HFFc6 (cell line): ENCODE measurements at places on chromosomes 2 and 18. TPM values are rescaled to one million over a fixed set of nuclear protein-coding genes. Genes with fewer than 3 reads are reported as not detected.
A peak's percentile ranks its signal among the peaks of the same experiment; 100 is the strongest.

POTEC gene
- not detected in 3 replicates for total RNA-seq

KANSL1L gene
- 4.3 to 5.5 TPM (median 4.5 TPM) in 3 replicates for total RNA-seq

GRCh38 chr2:205914213-205915129 lies 171.5 kb downstream of the INO80D start:
- DNase-seq, result no peak
- H3K27ac ChIP-seq, result no peak overlapping the region
- no peaks in the 10 kb centered on the region for H3K36me3 ChIP-seq
- H3K4me3 ChIP-seq, result no peak overlapping the region

GRCh38 chr2:238231251-238231793 lies 8.5 kb downstream of the HES6 start:
- H3K27ac ChIP-seq, result no peak overlapping the region
- peaks cover 8% of the 10 kb centered on the region for H3K36me3 ChIP-seq
- no peak for DNase-seq
- no peak overlapping the region; the same call in 1 of the 2 replicates for H3K4me3 ChIP-seq

DNA sequence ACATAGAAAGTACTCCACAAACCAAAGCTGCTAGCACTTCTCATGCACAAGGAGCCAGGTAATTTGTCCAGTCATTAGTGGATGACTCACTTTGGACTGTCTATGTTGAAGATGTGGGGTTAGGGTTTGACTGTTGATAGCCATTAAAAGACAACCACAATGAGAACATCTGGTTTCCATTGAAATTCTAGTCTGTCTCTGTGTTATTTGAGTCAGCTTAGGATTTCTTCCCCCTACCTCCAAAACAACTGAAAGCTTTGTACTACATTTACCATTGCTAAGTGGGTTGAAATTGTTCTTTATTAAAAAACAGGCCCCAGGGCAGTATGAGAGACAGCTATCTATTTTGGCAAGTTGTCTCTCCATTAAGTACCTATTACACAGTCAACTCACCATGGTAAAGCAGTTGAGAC lies 50.2 kb upstream of the ANKRD44 start:
- DNase-seq, result peak; percentile 85
- no peak overlapping the region for H3K4me3 ChIP-seq
- H3K27me3 ChIP-seq, result no peaks in the 10 kb centered on the region
- peaks cover 27% of the 10 kb centered on the region for H3K4me1 ChIP-seq
- no peaks in the 10 kb centered on the region for H3K36me3 ChIP-seq
- H3K27ac ChIP-seq, result no peak overlapping the region

LIMS2 gene
- total RNA-seq, result 49.9 to 57.7 TPM (median 56.1 TPM) in 3 replicates

DNA sequence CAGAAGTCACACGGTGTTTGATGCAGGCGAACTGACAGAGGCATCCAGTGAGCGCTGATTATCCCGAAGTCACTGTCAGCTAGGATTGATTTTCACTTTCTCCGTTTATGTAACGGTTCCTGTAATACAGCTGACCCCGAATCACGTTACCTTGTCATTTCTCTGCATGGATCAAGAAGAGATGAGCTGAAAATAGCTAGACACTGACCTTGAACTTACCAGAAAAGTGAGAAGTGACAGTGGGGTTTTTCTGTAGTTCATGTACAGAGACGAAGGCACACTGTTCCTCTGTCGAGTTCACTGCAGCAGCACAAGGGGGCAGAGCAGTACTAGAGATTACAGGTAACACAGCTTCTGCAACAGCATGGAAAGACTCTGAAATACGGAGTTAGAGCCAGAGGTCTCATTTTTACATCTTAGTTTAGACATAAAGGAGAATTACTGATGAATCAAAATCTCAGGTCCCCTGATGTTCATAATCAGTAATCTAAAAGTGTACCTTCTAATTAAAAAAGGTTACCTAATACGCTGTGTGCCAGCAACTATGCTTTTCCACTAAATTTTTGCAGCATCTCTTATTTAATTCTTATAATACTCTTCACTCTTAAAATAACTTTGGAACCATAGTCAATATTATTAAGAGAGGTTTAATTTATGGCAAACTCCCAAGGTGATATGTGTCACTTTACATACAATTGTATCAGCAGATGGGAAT lies 33.1 kb downstream of the ARHGAP15 start:
- H3K27ac ChIP-seq, result no peak overlapping the region
- DNase-seq, result peak; percentile 43
- H3K4me1 ChIP-seq, result no peaks in the 10 kb centered on the region
- peaks cover 3% of the 10 kb centered on the region for H3K27me3 ChIP-seq

REG1A gene
- total RNA-seq, result not detected in 3 replicates

- no peak overlapping the region for H3K27ac ChIP-seq
- H3K36me3 ChIP-seq, result no peaks in the 10 kb centered on the region
- no peak for DNase-seq
- H3K4me3 ChIP-seq, result no peak overlapping the region
Observed at GRCh38 chr2:25597881-25598280, 75.5 kb downstream of the DTNB start.
